Activated CD4-positive, alpha-beta T cell treated with anti-CD3 and anti-CD28 coated beads for 48 hours (primary cell): ENCODE measurements at places on chromosomes 2 and 18.

DNA sequence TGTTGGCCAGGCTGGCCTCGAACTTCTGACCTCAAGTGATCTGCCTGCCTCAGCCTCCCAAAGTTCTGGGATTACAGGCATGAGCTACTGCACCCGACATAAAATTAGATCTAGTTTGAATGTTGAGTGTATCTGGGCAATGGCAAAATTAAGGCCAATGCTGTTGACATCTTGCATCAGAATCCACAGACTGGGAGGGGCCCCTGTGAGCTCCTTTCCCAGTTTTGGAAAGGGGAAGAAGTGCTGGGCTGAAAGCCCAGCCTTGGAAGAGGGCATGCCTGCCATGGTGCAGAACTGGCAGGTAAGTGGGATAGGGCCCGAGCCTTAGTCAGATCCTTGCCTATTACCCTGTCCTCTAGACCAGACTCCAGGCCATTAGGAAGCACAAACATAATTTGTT is 4.5 kb upstream of the MYOM1 start:
- no peak for DNase-seq

GRCh38 chr18:77397617-77398016 is 148.0 kb downstream of the GALR1 start:
- DNase-seq = no peak

DNA sequence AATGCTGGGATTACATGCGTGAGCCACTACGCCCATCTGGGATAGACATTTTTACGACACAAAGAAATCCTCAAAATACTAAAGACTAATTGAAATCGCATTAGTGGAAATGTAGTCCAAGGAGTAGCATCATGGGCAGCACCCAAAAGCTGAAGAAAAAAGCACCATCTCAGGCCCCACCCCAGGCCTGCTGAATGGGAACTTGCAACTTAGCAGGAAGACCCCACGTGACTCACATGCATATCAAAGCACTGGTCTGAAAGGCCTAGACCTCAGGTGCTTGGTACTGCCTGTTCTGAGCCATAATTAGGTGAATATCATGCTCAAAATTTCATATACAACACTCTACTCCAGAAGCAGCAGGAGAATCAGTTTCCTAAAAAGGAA is 28.9 kb downstream of the SPRED2 start:
- no peak for DNase-seq

DNA sequence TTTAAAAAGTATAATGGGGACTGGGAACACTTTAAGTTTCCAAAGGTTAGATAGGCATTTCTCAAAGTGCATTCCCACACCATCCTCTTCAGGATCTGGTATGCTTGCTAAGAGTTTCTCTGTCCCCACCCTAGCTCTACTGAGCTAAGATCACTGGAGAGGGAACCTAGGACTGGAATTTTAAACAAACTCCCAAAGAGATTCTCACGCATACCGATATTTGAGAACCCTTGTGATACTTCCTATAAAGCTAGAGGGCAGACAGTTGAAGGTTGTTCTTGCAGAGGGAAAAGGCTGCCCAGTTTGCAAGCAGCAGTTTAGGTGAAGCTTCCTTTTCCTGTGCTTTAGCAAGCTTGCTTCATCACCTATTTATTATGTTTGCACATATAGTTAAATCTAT is 3.6 kb downstream of the CNRIP1 start:
- DNase-seq = no peak

GRCh38 chr2:109383505-109384307 is 230.1 kb downstream of the SEPTIN10 start:
- no peak for DNase-seq
